Occipital lobe (tissue), 3 donors: ENCODE measurements at places on chromosomes 4 and X.

DNA sequence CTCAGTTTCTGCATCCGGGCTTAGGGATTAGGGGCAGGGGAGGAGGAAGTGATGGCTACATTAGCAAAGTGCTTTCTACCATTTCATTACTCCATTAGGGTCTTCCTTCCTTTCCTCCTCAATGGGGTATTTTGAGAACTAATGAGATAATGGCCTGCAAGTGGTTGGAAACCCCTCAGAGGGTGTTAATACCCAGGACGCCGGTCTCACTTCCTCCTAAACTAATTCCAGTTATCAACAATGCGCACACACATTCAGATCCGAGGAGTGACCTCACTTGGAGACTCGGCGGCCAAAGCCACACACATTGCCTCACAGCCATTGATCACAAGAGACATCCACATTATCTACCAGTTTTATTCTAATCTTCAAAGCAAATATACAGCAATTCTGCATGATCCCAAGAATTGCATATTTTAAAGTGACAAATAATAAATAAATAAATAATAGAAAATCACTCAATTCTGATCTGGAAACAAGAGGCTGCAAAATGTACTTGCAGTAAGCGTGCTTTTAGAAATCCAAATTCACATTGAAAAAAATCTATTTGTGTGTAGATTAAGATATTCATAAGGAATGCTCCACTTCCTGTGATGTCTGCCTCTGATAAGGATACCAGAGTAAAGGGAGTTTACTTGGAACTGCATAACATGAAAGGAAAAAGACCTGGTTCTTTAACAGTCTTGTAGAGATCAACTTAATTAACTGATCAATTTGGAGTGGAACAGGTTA lies 329.1 kb downstream of the FBXW7 start:
- no peak for DNase-seq

DNA sequence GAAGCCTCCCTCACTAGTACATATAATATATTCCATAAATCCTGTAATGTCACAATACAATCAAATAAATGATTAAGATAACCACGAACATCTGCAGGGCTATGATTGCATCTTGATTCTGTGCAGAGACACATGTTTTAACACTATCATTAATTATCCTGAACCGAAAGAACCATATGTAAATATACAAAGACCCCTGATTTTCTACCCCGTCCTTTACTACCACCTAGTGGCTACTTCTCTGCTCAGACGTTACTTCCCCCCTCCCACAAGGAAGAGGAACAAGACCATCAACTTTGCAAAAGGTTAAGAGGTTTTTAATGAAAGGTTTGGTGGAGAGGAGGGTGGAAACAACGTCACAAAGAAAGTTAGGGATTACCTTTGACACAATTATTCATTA lies 134.0 kb downstream of the COL4A6 start:
- DNase-seq = no peak

DNA sequence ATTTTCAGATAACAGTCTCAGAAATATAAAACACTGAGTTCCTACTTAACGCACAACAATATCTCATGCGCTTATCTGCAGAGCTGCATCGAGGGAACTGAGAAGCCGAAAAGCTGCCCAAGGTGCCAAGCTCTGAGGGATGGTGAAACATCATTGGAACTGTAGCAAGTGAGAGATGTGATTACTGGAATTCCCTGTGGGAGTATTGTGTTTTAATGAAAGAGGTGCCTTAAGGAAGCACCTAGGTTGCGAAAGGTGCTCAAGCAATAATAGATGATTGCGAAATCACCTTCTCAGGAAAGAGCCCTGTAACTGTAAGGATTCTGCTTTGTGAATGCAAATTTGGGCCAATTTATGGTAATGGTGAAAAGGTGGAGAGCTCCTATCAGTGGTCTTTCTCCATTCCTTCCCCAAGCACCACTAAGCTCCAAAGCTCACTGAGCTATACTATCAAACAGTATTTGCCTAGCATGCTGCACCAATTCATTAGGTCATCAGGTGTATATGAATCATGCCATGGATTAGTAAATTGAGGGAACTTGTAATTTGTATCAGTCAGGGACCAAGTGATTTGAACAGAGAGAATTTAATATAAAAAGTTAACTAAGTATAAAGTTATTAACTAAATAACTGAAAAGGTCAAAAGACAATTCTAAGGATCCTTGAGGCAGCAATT lies 59.0 kb upstream of the ATP8A1 start:
- DNase-seq = no peak

DNA sequence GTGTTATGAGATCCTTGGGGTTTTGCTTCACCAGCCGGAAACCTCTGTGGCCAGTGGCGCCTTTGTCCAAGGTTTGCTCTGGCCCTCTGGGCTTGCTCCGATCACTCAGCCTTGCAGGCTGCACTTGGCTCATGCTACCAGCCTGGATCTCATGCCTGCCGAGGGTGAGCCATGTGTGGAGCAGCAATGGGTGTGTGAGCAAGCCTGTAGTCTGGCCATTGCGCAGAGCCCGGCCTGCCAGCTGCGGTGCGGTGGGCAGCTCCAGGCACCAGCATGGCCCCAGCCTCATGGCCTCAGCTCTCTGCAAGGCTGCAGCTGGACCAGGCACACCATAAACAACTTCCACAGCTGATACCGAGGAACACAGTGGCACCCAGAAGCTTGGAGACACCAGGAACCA lies 17.8 kb downstream of the SULT1B1 start:
- no peak for DNase-seq

DNA sequence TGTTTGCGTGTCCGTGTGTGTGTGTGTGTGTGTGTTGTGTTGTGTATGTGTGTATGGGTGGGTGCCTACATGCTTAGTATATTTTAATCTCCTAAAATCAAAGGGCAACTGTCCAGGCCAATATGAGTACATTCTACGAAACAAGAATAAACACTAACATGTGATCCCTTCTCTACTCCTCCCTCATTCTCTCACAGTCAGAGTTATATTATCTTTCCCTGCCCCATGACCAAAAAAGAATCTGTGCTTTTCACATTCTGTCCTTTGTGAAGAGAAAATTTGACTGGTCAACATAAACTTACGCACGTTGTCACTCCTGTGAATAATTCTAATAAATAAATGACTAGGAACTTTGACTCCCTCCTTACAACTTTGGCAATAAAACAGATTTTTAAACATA lies 532.9 kb downstream of the DMD start:
- DNase-seq = no peak

DNA sequence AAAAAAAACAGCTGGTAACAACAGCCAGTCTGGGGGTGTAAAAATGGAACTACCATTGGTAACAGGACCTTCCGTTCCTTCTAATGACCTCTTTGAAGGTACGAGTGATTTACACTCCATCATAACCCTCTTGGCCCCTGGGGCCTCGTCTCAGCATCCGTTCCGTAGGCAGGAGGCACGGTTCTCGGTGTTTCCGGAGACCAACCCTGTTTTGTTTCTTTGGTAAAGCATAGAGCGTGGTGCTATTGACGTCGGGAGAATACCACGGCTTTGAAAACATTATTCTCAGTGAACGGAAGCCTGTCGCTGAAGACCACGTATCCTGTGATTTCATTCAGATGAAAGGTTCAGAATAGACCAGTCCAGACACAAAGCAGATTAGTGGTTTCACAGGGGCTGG lies 198.9 kb downstream of the ASMT start:
- no peak for DNase-seq

DNA sequence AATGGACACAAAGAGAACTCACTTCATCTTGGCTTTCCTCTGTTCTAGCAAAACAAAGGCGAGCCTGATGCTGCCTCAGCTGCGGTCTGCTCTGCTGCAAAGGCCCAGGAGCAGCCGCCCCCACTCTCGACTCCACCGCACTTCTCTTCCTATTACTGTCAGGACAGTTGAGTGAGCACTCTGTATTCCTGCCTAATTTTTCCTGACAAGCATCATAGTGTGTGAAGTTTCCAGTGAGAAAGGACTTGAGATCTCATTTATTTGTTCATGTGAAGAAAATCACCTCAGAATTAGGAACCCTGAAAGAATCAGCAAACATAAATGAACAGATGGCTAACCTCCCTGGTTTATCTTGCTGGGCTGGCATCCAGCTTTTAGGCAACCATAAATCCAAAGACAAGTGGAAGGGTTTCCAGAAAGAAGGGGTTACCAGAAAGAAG lies 15.6 kb downstream of the SCARB2 start:
- peak; percentile 59 for DNase-seq

GRCh38 chr4:143207555-143207954 lies 22.8 kb downstream of the USP38 start:
- DNase-seq = no peak

DNA sequence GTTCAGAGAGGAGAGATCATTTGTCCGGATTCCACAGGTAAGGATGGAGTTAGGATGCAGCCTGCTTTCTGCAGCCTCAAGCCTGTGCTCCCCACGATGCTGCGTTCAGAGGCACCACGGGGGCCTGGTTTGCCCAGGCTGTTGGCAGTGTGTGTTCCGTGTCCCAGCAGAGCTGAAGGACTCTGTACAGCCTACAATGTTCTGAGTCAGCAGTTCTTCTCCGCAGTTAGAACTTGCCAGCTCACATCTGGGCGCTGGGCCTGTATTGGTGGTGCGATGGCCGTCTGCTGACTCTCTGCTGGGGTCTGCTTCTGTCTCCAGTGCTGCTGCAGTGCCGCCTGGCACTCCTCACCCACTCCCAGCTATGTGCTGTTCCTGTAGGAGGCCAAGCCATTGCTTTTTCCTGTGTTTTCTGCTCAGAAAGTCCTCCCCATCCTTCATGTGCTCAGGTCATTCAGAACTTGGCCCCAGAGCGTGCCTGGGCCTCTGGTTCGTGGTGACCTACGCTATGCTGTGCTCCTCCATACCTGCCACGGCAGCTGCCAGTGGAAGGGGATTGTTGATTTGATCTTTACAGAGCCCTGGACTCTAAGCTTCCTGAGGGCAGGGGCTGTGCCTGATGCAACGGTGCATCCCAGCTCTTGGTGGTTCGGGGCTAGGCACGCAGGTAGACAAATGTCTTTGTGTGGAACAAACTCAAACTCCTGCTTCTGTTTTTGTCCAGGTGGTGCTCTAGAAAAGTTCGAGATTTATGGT lies 42.6 kb upstream of the TADA2B start:
- no peak for DNase-seq

- DNase-seq = no peak
Measured at GRCh38 chr4:7206385-7206784, 14.0 kb downstream of the SORCS2 start.

- no peak for DNase-seq
Measured at GRCh38 chrX:28205905-28206304, 224.7 kb upstream of the DCAF8L1 start.
